ENCODE measurements at places on chromosomes 7 and 10. TPM values are rescaled to one million over a fixed set of nuclear protein-coding genes. Genes with fewer than 3 reads are reported as not detected.

- DNase-seq: no peak
Observed at GRCh38 chr10:33546031-33546430, 211.6 kb upstream of the NRP1 start.

DOCK1 gene
- total RNA-seq: 27.3 TPM

CPA2 gene
- 0.38 TPM for total RNA-seq

DNA sequence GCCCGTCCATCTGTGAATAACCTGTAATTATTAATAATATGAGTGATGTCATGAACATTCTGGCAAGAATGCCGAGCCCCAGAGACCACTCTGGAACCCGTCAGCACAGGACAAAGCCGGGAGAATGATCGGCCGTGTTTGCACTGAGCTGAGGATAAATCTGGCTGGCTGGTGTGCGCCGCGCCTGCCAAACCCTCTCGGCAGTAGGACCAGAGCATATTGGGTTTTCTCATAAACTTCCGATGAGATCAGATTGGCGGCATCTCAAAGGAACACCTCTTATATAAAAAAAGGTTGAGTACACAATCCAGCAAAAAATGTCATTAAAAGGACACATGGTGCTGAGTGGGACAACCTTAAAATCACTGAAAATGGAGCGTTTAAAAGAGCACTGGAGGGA, 296.0 kb upstream of the MKI67 start:
- no peak for DNase-seq

GRCh38 chr10:23436983-23437382, 1.9 kb upstream of the OTUD1 start:
- DNase-seq: no peak

HOXA11 gene
- not detected for total RNA-seq

DNA sequence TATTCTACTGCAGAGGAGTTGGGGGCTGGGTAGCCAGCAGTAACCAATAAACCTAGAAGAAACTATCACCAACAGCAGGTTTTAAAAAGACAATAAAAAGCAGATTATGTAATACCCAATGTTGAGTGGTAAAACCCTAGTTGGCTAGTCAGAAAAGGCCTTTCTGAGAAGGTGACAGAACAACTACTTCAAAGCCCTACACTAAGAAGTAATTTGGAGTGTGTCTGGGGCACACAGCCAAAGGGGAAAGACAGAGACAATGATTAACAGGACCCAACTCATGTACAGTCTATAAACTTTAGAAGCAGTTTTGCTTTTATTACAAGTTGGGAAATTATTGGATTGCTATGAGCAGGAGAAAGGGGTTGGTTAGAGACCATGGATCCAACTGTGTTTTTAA, 77.2 kb upstream of the TMEM106B start:
- DNase-seq: no peak

ASB10 gene
- 12.8 TPM for total RNA-seq

GRCh38 chr10:9796564-9796963, 1221.1 kb upstream of the CELF2 start:
- DNase-seq: no peak

GRCh38 chr7:104091242-104091641, 101.8 kb upstream of the RELN start:
- no peak for DNase-seq

DNA sequence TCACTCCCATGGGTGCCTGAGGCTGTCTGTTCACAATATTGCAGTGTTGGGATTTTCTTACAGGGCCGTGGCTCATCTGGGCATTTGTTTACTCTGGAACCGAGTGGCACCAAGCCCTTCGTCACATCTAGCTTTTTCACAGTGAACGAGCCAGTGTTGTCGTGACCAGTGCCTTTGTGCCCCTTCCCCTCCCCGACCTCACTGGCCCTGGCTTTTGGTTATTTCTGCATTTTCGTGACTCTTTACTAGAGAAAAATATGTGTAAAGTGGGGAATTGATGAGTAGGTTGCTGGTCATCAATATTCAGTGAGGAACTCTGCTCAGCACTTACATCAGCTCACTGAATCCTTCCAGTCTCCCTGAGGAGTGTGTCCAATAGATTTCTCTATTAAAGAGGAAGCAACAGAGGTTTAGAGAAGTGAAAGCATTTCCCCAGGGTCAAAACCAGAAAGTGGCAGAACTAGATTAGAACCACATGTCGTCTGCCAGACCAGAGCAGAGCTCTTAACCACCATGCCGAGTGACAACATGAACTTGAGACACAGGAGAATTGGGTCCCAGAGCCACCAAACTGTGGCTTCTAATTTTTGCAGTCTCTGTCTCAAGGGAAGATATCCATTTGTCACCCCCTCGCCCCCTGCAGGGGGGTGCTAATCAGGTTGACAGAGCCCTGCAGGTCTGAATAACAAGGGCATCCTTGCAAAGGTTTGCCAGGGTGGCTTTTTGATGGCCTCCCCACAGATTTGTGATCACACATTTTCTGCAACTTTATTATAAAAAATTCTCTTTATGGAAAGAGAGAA, 125.3 kb downstream of the CHN2 start:
- DNase-seq: no peak

DNA sequence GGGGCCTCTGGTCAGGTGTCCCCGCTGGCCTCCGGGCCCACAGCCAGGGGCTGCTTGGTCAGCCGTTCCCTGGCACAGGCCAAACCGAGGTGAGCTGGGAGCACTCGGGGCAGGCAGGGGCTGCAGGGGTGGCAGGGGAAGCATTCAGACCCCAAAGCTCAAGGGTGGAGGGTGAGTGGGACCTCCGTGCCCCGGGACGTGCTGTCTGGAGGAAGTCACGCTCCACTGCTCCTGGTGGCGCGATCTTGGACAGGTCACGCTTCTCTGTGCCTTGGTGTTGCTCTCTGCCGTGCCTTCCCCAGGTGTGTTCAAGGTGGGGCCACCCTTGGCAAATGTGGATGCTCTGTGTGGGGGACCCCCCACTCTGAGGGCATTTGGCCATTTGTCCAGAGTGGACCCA, 24.6 kb upstream of the ELFN1 start:
- no peak for DNase-seq

DNA sequence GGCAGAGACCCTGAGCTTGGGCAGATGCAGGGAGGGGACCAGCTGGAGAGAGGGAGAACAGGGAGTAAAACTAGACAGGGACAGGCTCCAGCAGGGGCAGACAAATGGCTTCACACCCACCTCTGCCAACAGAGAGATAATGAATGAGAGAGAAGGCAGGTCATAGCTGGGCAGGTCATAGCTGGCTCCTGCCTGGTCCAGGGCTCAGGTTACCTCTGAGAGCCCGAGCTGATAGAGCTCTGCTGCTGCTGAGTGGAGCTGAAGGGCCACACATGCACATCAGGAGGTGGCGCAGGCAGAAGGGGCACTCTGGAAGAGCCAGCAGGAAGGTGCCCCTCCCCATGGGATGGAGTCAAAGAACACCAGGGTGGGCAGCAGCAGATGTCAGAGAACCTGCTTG, 154.2 kb downstream of the GFRA1 start:
- no peak for DNase-seq

DNA sequence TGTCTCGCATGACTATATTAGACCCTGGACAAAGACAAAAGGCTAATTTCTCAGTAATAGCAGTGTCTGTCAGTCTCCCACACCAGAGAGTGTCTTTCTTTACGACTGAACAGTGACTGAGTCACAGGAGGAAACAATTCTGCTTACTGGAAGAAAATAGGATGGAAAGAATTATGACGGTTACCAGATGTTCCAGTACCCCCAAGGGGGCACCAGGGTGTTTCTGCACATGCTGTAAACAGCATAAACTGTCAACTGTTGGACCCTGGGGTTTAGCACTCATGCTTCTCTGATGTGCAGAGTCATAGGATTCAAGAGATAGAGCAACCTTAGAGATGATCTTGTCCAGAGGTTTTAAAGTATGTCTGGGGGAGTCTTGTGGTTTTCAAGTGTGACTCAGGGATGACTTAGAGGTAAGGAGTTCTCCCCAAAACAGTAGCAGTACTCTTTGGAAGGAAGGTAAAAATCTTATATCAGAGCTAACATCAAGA, 291.7 kb downstream of the THSD7A start:
- no peak for DNase-seq

ELAPOR2 gene
- 8.0 TPM for total RNA-seq

TMEM72 gene
- 0.21 TPM for total RNA-seq

DNA sequence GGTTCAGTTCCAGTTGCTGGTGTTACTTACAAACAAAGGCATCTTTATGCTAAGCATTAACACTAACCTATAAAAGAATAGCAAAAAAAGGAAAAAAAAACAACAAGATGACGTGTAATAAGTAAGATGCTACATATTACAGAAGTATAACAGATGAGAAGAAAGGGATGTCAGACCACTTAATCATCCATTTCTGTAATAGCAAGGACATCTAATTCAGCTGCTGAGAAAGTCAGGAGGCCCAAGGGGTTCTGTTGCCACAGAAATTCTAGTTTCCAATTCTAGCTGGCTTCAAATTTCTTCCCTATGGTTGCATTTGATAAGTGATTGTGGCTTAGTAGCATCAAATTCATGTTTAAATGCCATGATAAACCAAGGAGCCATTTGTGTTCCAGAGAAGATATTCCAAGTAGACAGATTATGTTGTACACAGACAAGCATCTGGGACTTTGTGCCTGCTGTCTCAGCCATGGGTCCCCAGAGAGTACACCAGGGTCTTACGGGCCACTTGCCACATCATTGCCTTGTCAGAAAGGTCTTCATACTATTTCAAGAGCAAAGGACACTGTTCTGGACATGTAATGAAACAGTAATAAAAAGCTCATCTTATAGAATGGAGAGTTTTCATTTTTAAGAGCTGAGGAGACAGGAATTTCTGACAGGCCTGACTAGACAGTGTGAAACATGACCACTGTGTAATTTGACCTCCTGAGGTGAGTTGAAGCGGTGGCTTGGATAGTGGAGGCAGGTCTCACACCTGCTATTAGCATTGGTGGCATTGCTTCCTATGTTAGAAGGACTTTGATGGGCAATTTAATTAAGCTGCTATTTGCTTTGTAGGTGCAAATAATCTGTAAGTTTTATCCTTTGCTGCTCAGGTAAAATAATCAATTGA, 4.2 kb upstream of the ASB4 start:
- DNase-seq: no peak

HIF1AN gene
- 37.8 TPM for total RNA-seq

SLC16A9 gene
- total RNA-seq: 1.2 TPM

DNA sequence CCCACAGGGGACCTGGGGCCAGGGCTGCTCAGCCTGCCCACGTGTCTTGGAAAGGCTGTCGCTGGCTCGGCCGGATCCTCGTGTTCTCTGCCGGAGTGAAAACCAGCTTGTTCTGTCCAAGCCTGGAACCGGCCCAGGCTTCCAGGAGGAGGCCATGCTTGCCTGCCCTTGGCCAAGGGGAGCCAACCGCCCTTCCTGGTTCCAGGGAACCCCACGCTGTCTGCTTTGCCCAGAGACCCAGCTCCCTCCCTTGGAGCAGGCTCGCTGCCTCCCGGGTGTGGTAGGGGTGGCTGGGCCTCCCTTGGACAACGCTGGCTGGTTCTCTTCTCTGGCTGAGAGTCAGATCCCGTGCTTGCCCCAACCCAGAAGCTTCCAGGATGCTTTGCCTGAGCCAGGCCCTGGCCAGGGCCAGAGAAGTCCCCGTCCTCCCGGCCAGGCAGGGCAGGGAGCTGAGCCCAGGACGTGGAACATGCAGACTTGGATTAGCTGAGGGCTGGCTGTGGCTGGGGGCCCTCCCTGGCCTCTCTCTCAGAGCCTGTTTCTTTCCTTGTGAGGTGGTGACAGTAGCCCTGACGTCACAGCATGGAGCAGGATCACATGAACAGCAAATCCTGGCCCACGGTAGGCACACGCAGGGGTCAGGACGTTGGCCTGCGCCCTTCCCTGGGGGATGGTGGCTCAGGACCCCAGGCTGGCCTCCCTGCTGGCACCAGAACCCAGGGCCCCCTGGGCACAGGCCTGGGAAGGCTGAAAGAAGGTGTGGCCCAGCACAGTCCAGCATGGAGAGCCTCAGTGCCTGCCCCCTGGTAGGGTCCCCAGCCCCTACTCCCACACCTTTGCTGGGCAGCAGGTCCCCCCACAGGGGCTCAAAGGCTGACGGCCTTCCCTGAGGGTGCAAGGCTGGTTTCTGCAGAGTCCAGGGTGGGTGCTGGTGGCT, 67.5 kb downstream of the PWWP2B start:
- peak; percentile 91 for DNase-seq
